ENCODE measurements at places on chromosomes 3 and 15.

DNA sequence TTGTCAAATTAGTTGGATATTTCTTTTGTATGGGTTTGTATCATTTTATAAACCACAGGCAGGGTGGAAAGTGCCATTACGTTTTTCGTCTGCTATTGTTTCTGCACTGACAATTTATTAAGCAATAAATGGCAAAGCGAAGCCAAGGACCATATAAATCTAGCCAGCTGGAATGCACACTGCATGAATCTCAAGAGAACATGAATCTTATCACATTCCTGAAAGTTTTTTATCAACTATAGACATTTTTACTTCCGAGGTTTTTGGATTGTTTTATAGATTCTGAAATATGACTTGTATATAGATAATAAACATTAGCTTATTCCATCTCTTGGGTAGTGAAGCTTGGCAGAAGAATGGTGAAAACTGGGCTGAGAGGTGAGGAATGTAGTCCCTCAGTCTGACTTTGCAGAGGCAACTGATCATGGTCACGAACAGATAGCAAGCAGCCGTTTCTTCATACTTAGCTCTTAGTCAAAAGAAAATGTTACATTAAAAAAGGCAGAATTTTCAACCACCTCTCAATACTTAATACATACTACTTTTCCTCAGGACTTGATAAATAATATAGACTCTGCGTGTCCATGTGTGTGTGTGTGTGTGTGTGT, 102.7 kb downstream of the OSBPL10 start:
- DNase-seq = peak; percentile 69

DNA sequence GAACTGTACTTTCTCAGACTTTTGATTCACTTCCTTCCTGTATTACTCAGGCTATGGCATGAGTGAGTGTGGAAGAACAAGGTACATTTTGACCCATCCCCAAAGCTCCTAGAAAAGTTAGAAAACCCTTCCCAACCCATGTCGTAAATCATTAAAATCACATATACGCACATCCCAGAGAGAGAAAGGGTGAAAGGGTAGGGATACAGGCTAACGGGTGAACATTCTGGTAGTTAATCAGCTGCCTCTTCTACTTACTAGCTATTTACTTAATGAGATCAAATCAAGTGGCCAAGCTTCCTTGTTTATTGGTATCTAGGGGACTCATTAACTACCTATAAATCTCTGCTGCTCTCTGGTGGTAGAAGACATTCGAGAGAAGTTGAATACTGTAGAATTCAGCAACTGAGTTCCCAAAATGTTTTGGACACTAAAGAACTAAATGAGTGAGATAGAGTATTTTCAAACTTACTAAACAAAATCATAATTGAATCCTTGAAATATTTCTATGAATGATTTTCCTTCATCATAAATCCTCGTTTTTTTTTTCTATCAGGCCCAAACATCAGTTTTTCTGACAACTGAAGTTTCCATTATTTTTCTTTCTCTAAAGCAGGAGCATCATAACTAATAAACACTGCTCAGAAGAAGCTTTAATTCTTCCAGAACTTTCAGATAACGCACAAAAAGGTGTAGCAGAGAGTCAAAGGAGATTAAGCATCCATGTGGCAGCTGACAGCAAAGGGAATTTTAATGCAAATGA, 124.2 kb downstream of the IMPG2 start:
- DNase-seq = peak; percentile 78

DNA sequence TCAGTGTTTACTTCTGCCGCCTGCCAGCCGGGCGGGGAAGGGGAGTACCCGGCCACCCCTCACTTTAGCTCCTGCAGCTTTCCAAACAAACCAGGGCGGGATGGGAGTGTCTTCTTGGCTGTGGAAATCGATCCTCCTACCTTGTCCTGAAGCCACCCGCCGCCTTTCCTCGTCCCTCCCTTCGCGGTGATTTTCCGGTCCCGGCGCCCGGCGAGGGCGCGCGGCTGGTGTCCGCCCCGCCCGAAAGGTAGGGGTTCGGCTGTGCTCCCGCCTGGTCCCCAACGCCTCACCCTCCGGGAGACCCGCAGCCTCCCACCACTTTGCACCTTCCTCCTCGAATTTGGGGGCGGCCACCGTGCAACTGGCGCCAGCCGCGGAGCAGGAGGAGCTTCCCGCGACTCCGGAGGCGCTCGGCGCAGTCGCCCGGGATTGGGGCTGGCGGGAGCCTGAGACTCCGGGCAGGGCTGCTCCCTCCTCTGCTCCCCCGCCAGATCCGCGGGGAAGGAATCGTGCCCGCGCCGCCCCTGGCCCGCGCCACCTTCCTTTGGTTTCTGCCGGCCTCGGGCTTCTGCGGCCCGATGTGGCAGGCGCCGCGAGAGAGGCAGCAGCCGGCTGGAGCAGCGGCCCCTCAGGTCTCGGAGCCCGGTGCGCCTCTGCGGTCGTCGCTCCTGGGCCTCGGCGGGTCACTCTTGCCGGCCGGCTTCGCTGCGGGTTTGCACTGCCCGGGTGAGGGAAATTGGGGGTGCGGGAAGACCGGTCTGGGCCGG, 30.7 kb upstream of the ST3GAL6 start:
- peak; percentile 44 for DNase-seq

DNA sequence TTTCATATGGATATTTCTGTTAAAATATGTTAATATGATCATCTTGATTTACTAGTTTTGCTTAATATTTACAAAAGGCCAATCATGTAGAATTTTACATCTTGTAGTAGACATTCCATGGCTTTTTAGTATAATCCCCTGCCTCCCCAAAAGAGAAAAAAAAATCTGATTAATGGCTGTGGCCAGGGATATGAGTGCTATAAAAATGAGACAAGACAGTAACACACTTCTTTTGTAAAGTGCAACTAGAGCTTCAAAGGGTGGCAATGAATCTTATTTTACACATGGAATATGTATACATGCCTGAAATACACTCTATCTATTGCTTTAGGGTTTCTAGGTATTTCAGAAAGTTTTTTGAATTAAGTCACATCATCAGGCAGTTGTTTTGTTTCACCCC, 112.2 kb upstream of the NANOGP8 start:
- no peak for DNase-seq

DNA sequence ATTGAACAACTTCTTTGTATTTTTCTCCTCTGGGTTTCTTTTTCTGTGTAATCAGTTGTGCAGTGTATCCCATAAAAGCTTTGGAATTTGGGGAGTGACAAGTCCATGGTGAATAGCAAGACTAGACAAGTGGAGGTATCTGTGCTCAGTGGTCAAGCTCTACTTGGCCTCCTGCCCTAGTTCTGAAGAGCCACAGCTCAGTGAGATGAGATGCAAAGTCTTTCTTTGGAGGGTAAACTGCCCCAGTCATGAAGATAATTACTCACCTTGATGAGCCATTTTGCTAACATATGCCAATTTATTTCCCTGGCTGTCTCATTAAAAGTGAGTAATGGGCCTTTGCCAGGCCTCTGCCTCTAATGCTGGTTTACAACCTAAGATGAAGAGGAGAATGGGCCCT, 271.2 kb upstream of the TRIM42 start:
- DNase-seq = no peak

- DNase-seq = no peak
Measured at GRCh38 chr15:48550822-48551525, 94.5 kb downstream of the FBN1 start.

GRCh38 chr15:39130556-39131379, 450.1 kb upstream of the THBS1 start:
- DNase-seq = no peak

DNA sequence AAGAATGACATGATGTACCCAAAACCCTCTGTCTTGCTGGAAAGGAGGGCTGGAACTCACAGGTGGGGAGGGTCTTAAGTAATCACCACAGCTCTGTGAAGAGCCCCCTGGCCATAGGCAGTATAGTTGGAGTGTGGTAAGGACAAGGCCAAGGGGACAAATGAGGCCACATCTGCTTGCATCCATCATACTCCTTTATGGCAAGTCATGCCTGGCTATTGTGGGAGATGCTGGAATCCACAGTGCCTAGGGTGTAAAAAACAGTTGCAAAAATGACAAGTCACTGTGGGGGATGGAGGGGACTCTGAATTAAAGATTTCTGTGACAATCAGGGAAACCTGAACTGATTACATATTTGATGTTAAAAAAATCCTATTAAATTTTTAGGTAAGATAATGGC, 258.5 kb downstream of the KCNMB2 start:
- DNase-seq = no peak

DNA sequence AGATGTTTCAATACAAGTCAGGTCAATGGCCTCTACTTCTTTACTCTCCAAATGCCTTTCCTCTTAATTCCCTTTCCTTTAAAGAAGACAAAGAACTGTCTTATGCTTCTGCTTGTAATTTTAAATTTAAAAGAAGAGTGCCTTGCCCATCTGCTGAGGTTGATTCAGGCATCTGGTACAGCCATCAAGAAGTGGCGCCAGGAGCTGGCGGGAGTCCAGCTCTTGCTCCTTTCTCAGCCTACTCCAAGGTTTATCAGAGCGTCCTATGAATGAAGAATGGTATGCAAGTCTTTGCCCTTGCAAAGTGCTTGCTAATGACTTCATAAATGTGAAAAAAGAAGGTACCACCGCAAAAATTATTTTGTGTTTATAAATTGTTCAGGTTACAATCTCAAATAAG, 294.6 kb upstream of the TGFBR2 start:
- peak; percentile 53 for DNase-seq

GRCh38 chr3:30502742-30503073, 103.7 kb upstream of the TGFBR2 start:
- no peak for DNase-seq

DNA sequence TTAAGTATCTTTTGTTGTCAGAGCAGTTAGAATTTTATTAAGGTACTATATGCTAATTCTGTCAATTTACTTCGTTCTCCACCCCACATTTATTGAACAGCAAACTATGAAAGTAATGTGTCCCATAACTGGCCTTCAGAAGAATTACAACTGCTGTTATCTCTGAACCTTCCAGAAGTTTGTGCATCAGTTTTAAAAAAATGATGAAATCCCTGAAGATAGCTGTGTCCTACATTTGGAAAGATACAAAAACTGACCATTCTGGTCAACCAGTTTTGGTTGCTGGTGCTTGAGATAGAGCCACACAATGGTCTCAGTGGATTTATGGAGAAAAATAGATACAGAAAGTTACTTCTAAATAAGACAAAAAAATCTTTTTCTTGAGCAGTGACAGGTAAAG, 5.9 kb downstream of the UBE2Q2 start:
- DNase-seq = no peak

DNA sequence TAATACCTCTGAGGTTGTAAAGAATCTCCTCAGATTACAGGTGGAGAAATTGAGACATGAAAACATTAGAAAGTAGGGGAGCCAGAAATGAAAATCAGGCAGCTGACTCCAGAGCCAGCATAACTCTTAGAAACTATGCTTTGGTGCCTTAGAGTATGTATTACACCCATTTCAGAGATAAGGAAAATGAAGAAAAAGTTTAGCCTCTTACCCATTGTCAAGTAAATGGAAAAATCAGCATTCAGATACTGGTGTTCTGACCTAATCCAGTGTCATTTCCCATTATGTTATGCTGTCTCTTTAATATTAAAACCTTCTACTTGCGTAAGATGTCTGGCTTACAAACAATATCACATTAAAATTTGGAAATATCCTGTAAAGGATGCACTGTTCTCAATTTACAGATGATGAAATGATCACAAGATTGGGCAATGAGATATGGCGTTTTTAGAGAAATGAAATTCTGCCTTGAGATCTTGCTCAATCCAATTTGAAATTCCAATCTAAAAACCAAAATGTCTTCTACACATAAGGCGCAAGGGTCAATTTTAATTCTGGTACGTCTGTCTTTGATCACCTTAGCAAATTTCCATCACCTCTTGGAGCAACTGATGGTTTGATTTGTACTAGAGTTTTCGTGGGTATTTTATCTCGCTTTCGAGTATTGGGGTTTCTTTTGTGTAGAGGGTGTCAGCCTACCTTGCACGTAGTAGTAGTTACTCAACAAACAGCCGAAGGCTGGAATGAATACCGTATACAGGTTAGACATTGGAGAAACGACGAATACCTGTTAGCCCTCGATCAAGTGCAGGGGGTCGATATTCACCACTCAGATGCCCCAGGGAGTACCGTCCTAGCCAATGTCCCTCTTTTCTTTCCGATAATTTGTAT, 902 bp upstream of the ZCWPW2 start:
- DNase-seq = peak; percentile 61

DNA sequence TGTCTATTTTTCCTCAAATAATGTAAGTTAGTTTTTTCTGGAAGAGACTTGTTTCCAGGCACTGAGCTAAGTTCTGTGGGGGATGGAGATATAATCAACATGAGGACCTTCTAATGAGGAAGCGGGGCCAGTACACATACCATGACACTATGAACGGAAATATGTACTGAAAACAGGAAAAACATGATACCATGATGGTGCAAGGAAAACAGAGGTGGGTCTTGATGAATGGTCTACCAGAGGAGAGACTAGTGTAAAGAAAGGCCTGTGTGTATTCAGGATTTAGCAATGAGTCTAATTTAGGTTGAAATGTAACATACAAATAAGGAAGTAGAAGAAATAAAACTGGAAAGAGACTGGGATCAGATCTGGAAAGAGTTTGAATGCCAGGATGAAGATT, 38.9 kb upstream of the TPRG1 start:
- no peak for DNase-seq

- DNase-seq = no peak
Measured at GRCh38 chr3:43817825-43818224, 127.1 kb downstream of the ABHD5 start.

GRCh38 chr3:127275287-127275781, 12.5 kb downstream of the PRR20G start:
- no peak for DNase-seq

DNA sequence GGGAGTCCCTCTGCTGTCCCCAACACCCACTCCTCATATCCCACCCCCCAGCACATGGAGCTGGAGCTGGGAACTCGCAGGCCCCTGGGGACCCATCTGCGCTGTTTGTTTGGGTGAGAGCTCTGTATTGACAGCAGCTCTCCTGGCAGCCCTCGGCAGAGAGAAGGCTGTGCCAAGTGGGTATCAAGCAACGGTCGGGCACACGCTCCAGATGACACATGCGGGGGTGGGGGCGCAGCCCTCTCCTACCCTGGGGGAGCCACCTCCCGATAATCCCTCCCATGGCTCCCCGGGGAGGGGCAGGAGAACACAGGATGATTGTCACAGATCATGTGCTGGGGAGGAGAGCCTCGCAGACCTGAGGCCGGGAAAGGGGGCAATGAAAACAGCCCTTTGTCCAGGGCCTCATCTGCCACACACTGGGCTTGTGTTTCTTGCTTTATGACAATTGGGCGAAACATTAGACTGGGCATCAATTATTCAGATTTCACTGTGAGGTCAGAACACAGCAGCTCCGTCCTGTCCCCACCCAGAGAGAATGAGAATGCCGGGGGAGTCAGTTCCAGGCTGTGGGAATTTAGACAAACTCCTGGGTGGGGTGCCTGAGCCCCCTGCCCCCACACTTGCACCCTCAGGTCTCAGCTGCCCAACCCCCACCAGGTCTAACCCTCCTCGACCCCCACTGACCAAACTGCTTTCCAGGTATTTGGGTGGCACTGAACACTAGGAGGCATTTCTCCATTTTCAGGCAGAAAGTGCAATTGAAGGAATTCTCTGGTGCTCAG, 46.4 kb upstream of the KLF13 start:
- DNase-seq = peak; percentile 70

DNA sequence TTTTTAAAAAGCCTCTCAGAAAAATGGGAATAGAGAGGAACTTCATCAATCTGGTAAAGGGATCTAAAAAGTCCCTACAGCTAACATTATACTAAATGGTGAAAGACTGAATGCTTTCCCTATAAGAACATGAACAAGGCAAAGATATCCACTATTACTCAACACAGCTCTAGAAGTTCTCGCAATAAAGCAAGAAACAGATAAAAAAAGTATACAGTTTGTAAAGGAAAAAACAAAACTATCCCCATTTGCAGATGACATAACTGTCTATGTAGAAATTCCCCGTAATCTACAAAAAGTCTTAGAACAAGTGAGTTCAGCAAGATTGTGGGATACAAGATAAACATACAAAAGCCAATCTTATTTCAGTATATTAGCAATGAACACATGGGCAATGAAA, 15.4 kb downstream of the EDC3 start:
- no peak for DNase-seq

Data from muscle of leg (tissue), 16 donors.